ENCODE measurements at places on chromosomes 1 and 21.

DNA sequence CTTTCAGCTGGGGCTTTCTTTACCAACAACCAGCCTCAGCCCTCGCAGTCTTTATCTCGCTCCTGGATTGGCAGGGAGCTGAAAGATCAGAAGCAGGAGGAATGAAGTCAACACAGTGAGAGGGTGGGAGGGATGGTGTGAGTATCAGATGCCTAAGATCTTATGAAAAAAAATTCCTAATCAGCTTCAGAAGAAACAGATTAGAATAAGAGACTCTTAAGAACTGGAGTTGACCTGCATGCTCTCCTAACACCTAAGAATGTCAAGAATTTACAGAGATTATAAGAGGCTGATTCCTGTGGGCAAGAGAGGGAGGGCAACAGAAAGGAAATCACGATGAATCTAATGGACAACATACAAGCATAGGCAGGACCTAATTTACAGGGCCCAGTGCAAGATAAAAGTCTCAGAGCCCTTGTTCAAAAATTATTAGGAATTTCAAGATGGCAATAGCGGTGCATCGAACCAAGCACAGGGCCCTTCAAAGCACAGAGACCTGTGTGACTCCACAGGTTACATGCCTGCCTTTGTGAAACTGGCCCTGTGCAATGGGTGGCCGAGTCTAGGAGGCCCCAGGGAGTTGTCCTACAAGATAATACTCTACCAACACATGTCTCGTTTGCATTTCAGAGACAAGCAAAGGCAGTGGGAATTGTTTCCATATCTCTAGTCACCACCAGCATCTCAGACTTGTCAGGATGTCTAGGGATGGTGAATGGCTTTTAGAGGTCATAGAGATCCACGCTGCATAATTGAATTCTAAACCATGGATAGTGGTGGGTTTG lies 65.3 kb upstream of the PPP2R5A start:
- DNase-seq, result no peak

DNA sequence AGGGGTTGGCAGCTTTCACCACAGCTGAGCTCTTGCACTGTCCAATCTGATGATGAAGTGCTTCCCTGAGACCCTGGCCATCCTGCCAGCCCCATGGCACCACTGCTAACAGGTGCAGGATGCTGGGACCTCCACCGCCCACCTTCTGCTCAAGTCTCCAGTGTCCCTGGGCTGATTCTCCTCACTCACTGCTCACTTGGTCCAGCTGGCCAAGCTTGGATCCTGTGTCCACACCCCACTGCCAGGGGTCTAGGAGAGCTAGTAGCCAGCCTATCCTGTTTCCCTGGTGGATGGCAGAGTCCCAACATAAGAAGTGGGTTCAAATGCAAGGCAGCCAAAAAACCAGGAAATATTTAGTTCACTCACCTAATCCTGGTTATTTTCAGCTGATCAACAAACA lies 217.2 kb upstream of the IRF2BP2 start:
- DNase-seq, result no peak

DNA sequence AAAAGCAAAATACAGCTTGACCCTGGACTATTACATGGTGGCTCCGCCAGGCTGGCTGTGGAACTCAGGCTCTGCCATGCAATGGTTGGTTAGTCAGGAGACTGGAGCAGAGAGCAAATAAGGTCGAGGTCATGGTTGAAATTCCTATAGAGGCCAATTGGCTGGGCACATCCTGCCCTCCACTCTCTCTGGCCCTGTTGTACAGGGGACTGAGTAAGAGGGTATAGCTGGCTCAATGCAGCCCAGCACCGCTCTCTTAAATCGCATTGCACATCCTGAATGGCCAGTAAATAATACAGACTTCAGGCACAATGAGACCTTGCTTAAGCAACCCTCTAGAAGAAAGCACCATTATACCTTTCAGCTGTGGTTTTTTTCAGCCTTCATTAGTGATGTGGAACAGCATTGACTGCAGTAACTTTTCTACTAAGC lies 59.3 kb upstream of the PPP2R5A start:
- DNase-seq, result no peak

DNA sequence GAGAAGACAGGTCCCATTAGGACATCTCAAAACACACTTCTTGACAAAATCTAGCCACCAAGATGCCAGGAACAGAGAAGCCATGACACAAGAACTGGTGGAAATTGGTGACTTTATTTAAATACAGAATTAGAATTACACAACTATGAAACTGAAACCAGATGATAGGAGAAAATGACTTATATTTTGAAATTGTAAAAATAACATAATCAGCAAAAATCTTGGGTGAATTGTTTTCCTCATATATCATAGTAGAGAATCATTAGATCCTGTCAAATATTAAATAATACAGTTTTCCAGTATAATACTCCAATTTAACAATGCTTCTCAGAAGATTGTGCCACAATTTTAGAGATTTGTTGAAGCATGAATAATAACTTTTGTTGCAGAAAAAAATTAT lies 81.5 kb upstream of the MROH9 start:
- DNase-seq, result no peak

GRCh38 chr1:236773919-236774318 lies 21.2 kb upstream of the MTR start:
- no peak for DNase-seq

GRCh38 chr1:92909321-92909720 lies 51.9 kb downstream of the DIPK1A start:
- DNase-seq, result no peak

GRCh38 chr1:217115404-217116380 lies 392.5 kb upstream of the ESRRG start:
- no peak for DNase-seq

GRCh38 chr1:17632541-17633184 lies 93.2 kb downstream of the ARHGEF10L start:
- DNase-seq, result no peak

- DNase-seq, result no peak
Measured at GRCh38 chr1:227901239-227901905, 46.4 kb downstream of the WNT9A start.

- DNase-seq, result no peak
Measured at GRCh38 chr1:163395790-163396189, 74.0 kb downstream of the NUF2 start.

DNA sequence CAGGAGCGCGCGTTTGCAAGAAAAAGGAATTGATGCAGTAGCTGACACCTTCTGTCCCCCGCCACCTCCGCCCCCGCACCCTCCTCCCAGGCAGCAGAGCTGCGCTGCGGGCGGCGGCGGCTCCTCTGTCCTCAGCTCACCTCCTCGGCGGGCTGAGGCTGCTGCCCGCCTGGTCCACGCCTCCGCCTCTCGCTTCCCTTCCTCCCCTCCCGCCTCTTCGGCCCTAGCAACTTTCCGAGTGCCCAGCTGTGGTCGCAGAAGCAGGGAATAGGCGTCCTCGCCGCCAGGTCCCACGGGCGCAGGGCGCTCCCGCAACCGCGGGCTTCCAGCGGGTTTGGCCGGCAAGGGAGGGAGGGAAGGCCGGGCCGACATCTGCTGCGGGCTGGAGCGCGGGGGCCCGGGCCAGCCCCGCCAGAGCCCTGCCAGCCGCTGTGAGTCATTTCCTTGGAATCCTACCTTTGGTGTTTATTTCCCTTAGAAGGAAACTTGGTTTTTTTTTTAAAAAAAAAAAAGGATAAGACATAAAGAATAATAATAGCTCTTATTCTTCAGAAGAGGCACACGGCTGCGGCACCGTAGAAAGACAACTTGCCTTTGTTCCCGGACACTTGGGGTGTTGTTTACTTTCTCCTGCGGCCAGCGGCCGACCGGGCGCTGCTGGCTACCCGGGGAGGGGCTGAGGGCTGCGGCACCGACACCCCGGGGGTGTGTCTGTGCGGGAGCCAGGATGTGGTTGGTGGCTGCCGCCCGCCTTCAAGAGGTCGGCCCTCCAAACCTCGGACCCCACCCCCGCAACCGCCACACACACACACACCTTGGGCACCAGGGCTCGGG lies 1.1 kb downstream of the SERTAD4 start:
- no peak for DNase-seq

GRCh38 chr1:236515443-236515958 lies 8.3 kb upstream of the LGALS8 start:
- no peak for DNase-seq

GRCh38 chr1:24902471-24902891 lies 27.6 kb downstream of the RUNX3 start:
- DNase-seq, result no peak

DNA sequence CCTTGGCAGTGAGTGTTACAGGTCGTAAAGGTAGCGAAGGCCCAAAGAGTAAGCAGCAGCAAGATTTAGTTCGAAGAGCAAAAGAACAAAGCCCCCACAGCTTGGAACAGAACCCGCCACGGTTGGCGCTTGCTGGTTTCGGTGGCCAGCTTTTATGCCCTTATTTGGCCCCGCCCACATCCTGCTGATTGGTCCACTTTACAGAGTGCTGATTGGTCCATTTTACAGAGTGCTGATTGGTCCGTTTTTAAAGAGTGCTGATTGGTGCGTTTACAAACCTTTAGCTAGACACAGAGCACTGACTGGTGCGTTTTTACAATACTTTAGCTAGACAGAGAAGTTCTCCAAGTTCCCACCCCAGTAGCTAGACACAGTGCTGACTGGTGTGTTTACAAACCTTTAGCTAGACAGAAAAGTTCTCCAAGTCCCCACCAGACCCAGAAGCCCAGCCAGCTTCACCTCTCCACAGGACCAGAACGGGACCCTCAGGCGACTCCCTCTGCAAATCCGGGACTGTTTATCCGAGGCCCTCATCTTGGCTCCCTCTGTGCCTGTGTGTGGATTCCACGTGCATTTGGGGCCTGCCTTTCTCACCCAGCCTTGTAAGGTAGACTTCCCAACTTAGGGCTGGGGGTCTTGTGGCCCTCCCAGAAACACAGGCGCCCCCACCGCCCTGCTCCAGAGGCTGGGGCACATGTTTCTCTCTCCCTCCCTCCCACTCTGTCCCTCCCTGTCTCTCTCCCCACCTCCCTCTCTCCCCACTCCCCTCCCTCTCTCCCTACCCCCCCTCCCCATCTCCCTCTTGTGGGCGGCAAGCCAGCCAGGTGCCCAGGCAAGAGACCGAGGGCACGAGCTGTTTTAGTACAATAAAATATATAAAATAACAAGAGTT lies 12.6 kb downstream of the FTCD start:
- DNase-seq, result no peak

DNA sequence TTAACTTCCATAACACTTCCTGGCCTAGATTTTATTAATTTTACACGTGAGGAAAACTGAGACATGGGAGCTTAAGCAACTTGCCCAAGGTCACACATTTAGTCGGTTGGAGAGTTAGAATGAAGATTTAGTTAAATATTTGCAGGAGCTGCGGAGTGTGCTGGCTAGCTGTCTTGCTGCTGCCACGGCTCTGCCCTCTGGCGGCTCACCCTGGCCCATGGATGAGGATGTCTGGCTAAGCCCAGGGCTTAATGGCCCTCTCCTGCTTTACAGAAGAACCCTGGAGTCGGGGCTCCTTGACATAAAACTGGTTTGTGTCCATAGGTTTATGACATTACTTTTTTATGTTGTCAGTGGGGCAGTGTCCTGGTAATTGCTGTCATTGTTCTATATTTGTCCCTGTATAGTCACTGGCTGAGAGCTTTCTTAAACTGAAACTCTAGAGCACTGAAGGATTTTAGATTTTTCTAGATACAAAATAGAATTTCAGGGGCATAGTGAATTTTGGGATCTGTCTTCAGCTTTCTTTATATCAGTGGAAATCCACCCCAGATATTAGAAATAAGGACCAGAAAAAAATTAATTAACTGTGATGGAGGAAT lies 88.9 kb upstream of the WLS start:
- no peak for DNase-seq

- DNase-seq, result no peak
Measured at GRCh38 chr1:115648717-115649691, 7.2 kb downstream of the VANGL1 start.

- no peak for DNase-seq
Measured at GRCh38 chr1:56617141-56617540, 28.0 kb upstream of the PRKAA2 start.

DNA sequence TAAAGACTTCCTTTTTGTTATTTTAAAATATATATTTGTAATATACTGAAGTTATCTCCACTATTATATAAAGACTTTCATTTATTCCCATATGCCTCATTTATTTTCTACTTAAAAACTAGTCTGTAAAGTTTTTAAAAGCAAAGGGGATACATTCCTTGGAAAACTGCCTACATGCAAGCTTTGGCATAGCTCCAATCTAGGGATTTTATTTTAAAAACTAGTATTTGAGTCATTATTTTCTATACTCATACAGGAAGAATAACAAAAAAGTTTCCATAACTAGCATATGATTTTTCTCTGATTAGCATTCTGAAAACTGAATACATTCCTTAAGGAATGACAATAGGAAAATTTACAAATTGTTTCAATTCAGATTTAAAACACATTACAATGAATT lies 88.9 kb downstream of the COL24A1 start:
- DNase-seq, result no peak

GRCh38 chr1:5692664-5693063 lies 299.6 kb downstream of the NPHP4 start:
- DNase-seq, result no peak

DNA sequence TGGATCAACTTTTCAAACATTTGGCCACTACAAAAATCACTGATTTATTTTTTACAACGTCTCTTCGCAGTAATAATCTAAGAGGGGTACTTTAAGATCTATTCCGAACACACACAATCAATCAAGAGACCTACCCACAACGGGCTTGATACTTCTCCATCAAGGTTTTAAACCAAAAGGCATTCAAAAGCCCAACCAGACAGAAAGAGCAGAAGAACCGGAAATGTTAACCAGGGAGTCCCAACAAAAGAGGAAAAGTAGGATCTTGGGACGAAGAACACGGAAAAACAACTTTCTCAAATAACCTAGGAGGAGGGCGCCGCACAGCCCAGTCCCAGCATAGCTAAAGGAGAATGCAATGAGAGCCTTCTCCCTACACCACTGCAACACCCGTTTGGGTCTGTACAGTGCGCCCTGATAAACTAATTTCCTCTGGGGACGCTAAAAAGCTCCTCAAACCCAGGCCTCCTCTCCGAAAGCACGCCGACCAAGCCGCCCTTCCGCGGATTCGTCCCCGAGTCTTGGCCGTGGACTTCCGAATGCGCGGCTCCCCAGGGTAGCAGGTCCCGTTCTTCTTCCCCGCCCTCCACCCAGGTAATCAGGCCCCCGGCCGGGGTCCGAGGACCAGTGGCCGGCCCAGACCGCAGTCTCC lies 623 bp downstream of the RPL22 start:
- DNase-seq, result no peak

GRCh38 chr1:160607011-160607671 lies 27.8 kb upstream of the CD84 start:
- peak; percentile 35 for DNase-seq
